ELR (cell line): ENCODE measurements at places on chromosomes 5 and 9.

DNA sequence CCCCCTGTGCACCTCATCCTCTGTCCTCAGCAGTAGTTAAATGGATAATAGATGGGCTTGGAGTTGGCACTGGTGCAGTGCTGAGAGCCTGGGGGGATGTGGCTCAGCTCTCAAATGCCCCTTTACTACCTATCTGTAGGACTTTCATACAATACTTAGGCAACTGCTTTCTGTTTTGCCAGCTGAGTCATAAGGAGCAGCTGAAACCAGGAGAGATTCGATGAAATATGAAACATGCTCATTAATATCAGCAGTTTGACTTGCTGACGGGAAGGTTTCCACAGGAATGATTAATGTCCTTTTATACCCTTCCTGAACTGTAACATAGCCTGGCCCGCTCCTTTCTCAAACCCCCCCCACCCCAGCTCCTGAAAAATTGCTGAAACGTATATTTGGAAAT lies 142.6 kb downstream of the SAXO1 start:
- DNase-seq = peak; percentile 47

DNA sequence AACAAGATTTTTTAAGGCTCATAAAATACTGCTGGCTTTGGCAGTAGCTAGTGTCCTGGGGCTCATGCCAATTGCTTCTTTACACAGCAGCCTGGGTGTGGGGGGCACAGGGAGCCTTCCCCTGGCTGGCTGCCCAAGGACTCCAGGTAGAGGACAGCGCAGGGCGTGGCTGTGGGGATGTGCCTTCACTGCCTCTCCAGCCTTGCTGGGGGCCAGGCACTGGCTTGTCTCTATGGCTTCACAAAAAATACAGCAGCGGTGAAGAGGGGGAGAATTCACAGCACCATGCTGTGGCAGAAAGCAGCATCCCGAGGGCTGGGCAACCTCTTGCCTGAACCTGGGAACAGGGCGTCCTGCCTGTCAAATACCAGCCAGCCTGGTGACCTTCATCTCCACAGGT lies 57.4 kb downstream of the DAP start:
- no peak for DNase-seq

DNA sequence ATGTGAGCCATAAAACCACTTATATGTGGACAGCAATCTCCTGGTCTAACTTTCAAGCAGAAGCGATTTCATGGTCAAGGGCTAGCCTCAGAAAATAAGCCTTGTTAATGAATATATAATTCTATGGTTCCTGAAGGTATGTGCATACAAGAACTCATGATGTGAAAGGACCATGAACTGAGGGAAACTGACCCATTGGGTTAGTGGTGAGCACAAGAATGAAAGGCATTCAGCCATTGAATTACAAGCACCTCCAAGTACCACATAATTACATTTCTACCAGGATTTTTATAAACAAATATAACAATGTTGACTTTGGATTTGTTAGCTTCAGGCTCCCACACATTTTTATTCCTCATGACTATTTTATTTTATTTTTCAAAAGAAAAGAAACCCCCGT lies 459.0 kb downstream of the TLE4 start:
- DNase-seq = no peak

GRCh38 chr9:122951056-122951455 lies 10.2 kb downstream of the RABGAP1 start:
- DNase-seq = no peak

DNA sequence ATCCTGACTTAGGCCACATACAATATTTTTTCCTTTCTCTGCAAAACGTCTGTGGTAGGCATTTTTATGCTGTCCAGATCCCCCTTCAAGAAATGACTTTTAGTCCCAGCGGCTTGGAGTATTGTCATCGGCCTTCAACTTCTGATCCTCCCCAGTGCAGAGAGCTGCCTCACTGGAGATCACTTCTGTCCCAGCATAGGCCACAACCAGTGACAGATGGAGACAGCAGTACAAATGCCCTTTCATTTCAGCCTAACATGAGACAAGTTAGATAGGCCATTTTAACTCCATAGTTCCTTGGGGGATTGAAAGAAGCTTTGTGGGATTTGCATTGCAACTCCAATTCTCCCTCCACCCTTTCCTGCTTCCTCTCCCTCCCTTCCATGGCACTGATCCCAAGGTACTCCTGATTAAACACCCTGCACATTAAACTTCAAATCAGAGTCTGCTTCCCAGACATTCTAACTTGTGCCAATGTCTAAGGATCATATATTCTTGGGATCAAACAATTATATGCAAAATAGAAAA lies 3.2 kb upstream of the MAMDC2 start:
- DNase-seq = no peak

DNA sequence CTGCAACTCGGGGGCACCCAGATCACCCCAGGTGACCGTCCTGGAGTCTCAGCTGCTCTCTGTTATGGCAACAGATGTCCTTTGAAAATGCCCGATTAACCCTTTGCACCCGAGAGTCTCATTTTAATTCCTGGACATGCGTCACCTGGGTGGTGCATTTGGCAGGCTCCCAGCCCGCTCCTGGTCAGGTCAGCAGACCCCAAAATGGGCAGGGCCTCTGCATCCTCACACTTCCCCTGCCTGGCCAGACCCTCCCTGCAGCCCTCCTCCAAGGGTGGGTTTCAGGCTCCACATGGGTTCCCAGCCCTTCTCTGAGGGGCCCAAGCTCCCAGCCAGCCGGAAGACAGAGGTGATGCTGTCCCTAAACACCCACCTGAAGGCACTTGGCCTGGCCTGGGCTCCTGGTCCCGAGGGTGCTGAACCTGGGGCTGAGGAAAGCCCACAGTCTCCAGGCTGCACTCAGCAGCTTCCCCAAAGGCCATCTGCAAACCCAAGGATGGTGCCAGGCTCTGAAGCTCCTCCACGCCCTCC lies 69.4 kb downstream of the PSMB7 start:
- no peak for DNase-seq

- no peak for DNase-seq
Observed at GRCh38 chr9:88233091-88233490, 94.8 kb upstream of the SPATA31C2 start.

- peak; percentile 36 for DNase-seq
Observed at GRCh38 chr9:128946571-128947276, 679 bp downstream of the DOLK start.
